ENCODE measurements at places on chromosomes 6 and 20.
A peak's percentile ranks its signal among the peaks of the same experiment; 100 is the strongest.

DNA sequence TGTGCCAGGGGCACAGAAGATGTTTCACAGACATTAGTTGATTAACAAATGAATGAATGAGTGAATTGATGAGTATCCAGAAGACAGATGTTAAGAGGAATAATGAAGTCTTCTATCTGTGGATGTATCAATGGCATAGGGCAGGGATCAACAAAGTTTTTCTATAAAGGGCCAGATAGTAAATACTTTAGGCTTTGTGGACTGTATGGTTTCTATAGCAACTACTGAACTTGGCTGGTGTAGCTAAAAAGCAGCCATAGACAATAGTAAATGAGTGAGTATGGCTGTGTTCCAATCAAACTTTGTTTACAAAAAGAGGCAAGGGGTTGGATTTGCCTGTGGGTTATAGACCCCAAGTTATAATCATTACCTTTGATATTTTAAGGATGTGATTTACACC, 144.0 kb downstream of the PRL start:
- no peak for DNase-seq

DNA sequence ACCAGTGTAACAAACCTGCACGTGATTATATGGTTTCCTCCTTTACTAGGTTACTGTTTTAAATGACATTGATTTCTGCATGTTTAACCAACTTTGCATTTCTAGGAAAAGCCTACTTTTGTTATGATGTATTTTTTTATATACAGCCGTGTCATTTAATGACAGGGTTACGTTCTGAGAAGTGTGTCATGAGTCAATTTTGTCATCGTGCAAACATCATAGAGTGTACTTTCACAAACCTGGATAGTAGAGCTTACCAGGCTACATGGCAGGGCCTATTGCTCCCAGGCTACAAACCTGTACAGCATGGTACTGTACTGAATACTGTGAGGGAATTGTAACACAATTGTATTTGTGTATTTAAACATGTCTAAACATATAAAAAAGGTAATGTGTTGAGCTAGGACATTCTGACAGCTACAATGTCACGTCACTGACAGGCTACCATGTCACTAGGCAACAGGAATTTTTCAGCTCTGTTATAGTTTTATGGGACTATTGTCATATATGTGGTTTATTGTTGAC, 205.3 kb downstream of the PRL start:
- DNase-seq = no peak

DNA sequence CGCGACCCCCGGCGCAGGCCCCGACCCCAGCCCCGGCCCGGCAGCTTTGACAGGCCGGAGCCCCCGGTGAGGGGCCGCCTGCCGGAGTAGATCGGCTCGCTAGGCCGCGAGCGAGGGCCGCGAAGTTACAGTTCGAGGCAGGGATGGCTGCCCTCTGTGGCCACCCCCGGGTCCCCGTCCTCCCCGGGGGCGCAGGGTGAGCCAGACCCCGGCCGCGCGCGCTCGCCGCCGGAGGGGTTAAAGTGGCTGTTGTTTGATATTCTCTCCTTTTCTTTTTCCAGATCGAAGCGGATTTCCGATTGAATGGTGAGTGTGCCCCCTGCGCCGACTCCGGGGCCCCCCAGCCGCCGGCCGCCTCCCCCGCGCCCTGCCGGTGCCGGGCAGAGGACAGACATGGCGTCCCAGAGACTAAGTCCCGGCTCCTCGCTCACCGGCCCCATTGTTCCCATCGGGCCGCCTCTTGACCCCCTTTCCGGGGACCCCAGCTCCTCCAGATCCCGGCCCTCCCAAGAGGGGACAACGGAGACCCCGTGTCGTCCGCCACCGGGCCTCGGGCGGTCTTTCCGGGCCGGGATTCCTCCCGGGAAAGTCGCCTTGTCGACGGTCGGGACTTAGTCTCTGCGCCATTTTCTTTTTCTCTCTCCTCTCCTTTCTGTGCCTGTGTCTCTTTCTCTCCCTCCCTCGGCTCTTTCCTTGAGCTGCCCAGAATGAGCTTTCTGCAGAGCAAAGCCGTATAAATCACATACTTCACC, 704 bp downstream of the TOP1 start:
- DNase-seq = peak; percentile 26

DNA sequence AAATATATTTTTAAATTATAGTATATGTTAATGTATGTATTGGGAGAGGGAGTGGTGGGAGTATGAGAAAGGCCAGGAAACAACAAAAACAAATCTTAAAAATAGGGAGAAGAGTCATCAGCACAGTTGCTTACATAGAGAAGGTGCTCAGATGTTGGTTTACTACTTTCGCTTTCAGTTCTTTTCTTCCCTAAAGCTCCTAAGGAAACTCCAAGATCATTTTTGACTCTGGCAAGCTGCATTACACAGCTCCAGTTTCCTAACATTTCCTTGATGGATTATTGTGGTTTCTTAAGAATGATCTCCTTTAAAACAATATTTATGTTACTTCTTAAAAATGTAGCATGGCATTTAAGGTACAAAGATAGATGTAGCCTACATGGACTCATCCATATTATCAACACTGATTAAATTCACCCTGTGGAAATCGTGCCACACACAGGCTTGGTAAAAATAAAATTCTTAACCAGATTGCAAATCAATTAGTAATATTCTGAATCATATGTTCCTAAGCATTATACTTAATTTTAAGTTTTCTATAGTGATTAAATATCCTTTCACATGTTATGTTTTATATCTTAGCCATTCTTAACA, 118.0 kb upstream of the MAN1A1 start:
- DNase-seq = peak; percentile 57

GRCh38 chr6:121614115-121614514, 178.7 kb downstream of the GJA1 start:
- peak; percentile 69 for DNase-seq

- DNase-seq = no peak
Measured at GRCh38 chr6:143079325-143079640, 18.6 kb downstream of the AIG1 start.

DNA sequence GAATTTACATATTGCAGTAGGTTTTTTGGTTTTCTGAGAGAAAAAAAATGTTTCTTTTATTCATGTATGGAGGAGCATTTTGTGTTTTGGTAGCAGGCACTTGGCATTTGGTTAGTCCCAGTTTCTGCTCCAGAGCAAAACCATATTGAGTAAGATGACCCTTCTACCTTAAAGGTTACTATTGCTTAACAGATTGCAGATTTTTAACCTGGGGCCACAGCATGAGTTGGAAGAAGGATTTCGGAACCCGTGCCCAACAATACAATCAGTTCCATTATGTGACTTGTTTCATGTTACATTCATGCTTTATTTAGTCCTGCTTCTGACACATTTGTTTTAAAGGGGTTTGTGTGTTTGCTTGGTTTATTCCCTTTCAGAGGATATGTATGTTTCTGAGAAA, 496.3 kb downstream of the TFAP2B start:
- DNase-seq = no peak

GRCh38 chr20:18567739-18568091, 483 bp downstream of the SMIM26 start:
- no peak for DNase-seq

DNA sequence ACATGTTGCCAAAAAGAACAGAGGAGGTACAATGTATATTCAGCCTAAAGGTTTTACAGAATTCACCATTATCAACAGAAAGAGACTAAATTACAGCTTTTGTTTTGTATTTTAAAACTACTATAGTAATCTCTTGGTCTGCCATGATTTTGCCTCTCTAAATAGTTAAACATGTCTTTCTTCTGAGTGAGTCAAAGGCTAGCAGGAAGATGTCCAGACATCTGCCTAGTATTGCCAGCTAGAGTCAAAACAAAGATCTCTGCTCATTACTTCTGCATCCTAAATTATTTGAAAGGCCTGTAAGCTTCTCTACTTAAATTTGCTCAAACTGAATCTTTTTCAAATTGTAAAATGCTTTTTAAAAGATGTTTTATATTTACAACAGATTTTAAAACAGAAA, 8.8 kb downstream of the ASF1A start:
- DNase-seq = peak; percentile 19

DNA sequence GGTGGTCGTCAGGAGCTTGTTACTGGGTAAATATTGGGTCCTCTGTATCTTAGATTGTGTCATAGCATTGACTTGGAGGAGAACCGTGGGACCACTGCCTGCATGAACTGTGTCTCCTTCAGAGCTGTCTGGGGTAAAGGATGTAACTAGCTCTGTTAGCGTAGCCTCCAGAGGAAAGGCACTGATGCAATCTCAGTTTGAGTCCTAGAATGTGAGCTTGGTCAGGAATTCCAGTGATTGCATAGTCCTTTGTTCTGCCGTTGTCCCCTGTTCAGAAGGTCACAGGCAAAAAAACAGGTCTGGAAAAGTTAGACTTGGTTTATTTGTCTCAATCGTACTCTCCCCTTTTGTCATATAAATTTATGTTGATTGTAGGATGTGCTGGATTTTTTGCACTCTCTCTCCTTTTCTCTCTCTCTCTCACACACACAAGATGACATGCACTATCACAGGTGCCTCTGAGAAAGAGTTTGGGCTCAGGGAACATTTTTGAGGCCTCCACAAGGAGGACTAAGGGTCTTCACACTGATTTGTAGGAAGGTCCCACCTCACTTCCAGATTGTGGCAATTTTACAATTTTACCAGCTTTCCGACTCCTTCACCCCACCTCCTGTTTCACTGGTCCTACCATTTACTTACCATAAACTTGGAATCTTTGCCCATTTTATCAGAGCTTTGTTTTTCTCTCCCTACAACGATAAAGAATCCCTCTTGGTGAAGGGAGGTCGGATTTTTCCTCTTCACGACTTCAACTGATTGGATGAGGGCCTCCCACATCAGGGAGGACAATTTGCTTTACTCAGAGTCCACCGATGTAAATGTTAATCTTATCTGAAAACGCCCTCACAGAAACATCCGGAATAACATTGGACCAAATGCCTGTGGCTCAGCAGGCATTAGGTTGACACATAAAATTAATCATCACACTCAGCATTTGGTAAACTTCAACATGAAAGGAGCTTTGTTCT, 7.0 kb upstream of the DACT2 start:
- DNase-seq = peak; percentile 13

GRCh38 chr6:33373960-33374910, 17.4 kb upstream of the KIFC1 start:
- no peak for DNase-seq

GRCh38 chr6:149887343-149887742, 10.6 kb downstream of the RAET1E start:
- DNase-seq = peak; percentile 23

DNA sequence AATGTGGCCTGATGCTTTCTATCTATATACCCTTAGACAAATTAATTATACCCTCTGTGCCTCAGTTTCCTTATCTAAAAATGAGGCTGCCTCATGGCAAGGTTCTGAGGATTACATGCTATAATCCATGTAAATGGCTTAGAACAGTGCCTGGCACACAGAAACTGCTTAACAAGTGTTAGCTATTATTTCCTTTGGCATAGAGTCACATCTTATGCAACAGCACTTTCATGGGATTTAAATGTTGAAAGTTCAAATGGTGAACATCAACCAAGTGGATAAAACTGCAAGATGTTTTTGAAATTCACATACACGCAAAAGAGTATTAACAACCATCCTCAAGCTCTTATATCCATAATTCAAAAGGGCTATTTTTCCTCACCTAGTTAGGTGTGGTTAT, 202.8 kb upstream of the JAG1 start:
- no peak for DNase-seq

DNA sequence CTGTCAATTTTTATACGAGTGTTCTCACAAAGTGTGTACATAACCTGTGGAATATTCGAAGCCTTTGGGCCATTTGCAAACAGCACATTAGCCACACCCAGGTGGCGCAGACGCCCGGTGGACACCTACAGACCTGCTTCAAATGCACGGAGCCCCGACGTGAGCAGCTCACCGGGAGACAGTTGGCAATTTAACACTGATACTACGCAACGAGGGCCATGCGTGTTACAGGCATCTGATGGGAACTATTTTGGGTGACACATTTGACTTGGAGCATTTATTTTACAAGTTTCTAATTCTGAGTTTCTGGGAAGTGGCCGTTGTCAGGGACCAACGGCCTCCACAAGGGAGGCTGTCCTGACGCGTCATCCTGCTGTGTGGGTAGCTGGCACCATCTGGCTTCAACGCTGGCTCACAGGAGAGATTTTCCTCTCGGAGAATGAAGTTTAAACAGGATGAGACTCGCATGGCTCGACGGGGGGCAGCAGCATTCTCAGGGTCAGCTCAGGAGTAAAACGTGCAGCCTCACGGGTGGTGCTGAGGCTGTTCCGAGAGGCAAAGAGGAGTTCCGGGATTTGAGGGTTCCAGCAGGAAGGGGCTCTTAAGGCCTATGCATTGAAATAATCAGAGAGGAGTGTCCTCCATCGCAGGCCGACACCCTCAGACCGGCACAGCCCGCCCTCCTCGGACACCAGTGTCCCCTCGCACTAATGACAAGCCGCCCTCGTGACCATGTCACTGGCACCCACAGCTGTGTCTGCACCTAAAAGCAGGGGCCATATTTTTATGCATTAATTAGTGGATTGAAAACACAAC, 207.4 kb downstream of the DLL1 start:
- no peak for DNase-seq

DNA sequence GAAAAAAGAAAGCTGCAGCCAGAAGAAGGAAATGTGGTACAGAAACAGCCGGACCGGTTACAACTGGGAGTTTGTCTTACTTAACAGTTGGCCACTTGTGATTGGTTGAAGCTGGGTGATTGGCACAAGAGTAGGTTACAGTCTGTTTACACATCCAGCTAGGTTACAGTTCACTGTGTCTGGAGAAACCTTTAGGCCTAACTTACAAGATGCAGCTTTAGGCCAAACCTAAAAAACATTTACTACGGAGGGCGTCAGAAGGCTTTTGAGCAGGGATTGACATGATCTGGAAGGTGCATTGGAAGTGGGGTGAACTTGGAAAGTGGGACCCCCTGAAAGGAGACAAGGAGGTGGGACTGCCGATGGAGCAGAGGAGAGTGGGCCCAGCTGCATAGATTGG, 122.3 kb downstream of the BANF2 start:
- peak; percentile 58 for DNase-seq
